ENCODE measurements at places on chromosomes 1 and 21.

GRCh38 chr1:154874465-154874864 lies 4.4 kb upstream of the KCNN3 start:
- no peak for DNase-seq

GRCh38 chr1:149942207-149942606 lies 5.5 kb upstream of the MTMR11 start:
- no peak for DNase-seq

DNA sequence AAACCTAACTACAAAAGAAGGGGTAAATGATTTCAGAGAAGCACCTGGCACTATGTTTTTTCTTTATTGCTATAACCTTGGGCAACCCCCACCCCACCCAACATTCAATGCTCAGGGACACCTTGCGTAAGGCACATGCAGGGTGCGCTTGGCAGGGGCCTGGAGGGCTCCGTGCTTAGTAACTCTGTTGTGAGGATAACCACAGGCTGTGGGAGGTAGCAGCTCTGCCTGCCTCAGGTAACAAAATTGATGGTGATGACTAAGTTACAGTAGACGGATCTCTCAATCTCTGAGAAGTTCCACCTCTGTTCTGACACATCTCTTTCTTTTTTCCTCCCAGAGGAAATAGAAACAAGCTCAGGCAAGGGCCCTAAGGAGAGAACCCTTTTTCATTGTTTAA lies 8.7 kb upstream of the CCN1 start:
- DNase-seq, result peak; percentile 91

DNA sequence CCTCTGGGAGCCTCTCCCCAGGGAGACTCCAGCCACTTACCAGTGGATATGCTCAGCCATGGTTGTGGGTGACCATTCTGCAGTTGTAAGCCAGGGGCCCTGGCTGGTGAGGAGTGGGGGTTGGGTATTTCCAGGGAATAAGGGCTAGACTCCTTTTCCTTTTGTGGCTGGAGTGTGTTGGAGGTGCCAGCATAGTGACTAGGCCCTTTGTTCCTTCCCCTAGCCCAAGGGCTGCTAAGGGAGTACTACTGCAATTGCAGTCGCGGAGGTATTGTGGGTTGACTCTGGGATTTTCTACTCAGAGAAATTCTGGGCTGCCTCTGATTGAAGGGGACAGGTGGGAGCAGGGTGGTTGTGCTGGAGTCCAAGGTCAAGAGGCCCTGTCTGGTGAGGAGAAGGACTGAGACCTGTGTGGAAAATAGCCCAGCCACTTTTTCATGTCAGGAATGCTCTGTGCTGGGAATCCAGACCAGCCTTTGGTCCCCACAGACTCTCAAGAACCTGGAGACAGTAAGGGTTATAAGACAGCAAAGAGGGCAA lies 43.1 kb downstream of the MROH9 start:
- no peak for DNase-seq

Measured in PC-3 (cell line).